GM20000 (cell line): ENCODE measurements at places on chromosomes 16 and 17.

DNA sequence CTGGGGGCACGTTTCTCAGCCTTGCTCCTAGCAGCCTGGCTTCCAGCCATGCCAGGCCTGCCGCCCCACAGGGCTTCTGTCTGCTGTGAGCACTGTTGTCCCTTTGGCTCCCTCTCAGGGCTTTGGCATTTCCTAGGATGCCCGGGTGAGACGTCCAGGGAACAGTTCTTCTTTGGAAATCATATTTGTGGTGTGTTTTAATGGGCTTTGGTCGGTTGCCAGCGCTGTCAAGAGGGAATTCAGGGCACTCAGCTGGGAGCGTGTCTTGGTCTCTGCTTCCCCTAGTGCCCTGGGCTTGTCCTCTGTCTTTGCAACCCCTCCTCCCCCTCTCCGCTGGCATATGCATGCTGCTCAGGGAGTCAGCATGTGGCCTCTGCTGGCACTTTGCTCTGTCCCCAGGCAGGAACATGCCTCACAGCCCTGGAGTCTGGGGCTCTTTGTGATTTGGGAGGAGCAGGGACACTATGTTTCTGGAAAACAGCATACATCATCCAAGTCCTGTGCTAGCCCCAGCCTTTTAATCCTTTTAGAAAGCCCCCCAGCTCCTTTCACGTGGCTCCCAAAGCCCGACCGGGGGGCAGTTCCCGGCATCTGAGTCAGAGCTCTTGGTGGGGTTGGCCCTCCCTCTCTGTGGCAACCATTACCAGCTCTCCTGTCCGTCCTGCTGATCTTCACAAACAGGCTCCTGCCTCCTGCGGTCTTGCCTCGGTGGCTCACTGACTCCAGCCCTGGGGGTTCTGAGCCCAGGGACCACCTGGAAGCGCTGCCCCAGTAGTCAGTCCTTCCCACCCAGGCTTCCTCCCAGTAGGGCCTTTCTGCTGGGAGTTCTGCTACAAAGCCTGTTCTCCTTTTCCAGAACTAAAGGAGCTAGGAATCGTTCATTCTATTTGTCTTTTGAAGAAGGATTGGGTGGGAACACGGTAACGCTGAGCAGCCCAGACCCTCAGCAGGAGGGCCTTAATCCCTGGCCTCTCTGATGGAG lies 26.7 kb downstream of the SAP30BP start:
- DNase-seq = no peak

DNA sequence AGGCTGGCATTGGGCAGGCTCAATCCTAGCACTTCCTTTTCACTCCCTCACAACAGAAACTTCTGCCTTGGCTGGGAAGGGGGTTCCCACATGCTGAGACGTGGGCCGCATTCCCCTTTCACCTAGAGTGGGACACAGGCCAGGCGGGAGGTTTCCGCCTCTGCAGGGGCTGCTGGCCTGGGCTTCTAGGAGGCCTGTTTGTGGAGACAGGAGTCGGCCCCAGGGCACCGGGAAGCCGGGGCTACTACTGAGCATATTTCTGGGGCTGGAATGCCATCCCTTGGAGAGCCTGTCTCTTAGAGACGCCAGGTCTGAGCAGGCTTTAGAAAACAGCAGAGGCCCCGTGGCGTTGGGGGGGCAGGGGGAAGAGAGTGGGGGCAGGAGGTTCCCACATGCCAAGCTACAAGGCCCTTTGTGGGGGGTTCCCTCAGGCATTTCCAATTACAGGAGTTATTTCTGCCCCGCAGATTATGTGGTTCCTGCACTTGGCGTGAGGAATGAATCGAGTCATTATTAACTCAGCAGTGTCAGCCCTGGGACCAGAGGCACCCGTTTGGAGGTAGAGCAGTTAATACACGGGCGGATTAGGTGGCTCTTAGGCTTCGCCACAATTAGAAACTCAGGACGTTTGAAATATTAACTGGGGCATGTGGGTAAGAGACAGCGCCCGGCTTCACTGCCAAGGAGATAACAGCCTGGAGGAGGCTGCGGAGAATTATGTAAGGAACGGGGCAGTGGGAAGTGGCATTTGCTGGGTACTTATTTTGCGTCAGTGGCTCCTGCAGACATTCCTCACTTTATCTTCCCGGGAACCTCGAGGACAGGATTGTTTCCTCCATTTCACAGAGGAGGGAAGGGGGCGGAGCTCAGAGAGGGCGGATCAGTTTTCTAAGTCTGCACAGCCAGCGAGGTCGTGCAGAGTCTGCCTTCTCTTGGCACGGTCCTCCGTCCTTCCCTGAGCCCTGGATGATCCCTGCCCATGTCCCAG lies 162.5 kb downstream of the MAF start:
- no peak for DNase-seq

DNA sequence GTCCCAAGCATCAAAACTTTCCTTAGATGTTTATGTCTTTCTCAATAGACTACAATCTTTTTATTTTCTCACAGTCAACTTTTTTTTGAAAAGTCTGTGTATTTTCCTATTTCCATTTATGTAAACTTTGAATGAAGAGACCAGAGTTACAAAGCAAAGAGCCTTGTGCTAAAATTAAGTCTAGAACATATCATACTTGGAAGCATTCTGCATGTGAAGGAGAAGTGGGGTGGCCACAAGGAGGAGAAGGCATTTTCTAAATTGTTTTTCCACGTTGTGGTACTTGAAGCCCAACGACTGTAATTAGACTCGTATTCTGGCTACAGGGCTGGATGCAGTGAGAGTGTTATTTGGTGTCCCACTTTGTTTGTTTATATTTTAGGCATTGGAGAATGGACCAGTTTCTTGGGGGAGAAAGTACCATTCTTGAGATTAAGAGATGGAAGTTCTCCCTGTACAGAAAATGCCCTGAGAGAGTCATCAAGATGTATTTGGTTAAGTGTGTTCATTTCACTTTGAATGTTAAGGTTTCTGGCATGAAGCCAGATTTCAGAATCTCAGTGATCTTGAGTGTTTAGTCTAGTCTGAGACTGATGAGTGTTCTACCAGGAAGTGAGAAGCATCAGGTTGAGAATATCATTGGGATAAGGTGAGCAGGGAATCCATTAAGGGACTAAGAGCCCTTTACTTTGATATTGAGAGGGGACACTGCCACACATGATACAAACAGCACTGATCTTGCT lies 71.6 kb downstream of the MAP2K6 start:
- DNase-seq = no peak

GRCh38 chr17:65017207-65017774 lies 39.2 kb downstream of the GNA13 start:
- no peak for DNase-seq

GRCh38 chr16:5922686-5923085 lies 825.1 kb upstream of the EEF2KMT start:
- DNase-seq = no peak

- DNase-seq = no peak
These were observed 1.2 kb upstream of the OGFOD3 start for GRCh38 chr17:82419540-82419939.
